ENCODE measurements at places on chromosomes 1 and 21.
A peak's percentile ranks its signal among the peaks of the same experiment; 100 is the strongest.

GRCh38 chr1:33560680-33561079 lies 88.2 kb downstream of the ZSCAN20 start:
- DNase-seq, result no peak

- peak; percentile 75 for DNase-seq
Measured at GRCh38 chr1:17419626-17420328, 19.7 kb downstream of the RCC2 start.

DNA sequence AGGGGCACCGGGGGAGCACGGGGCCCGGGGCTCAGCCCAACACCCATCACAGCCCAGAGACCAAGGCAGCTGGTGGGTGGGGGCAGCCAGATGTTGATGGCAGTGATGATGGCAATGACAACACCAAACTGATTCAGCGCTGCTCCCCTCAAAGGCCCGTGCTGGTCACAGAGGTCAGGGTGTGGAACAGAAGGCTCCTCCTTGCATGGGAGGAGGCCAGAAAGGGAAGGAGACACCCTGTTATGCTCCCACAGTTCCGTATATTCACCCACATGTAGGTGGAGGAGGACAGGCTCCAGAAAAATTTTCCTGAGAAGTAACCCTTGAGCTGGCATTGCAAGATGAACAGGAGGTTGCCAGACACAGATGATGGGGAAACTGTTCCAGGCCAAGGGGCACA lies 414 bp downstream of the GUCA2B start:
- DNase-seq, result no peak

- no peak for DNase-seq
Measured at GRCh38 chr1:150765296-150765976, at the start of gene CTSS. TSS of gene CTSS (minus strand) at chr1:150765778. CDS start at chr1:150764763, 1,015 bp downstream.

GRCh38 chr1:226735576-226735975 lies 3.5 kb downstream of the ITPKB start:
- DNase-seq, result no peak

DNA sequence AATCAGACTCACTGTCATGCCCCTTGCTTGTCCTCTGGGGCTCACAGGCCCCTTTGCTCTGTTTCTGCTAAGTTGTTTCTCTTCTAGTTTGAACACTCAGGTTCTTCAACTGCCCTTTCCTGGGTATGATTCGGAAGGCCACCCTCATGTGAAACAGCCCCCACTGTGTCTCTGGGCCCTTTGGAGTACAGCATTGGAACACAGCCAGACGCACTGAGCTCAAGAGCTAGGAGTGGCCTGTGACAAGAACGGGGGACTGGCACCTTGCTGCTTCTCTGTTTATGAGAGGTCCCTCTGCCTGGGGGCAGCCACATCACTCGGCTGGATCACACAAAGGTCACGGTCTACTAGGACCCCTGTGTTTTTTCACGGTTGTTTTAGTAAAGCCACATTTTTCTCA lies 114.4 kb upstream of the ZC3H12A start:
- DNase-seq, result no peak

- DNase-seq, result no peak
Measured at GRCh38 chr1:155301342-155301841, at the start of gene PKLR. TSS of gene PKLR (minus strand) at chr1:155301438. CDS start at chr1:155301395, 43 bp downstream.
